Stimulated activated CD8-positive, alpha-beta memory T cell treated with anti-CD3 and anti-CD28 coated beads, Interleukin-7, amount 100 ng/mL, for 48 hours (primary cell): ENCODE measurements at places on chromosomes 12 and 14.

- no peak for DNase-seq
These were observed 444.7 kb upstream of the FBXO33 start for GRCh38 chr14:39876916-39877315.

DNA sequence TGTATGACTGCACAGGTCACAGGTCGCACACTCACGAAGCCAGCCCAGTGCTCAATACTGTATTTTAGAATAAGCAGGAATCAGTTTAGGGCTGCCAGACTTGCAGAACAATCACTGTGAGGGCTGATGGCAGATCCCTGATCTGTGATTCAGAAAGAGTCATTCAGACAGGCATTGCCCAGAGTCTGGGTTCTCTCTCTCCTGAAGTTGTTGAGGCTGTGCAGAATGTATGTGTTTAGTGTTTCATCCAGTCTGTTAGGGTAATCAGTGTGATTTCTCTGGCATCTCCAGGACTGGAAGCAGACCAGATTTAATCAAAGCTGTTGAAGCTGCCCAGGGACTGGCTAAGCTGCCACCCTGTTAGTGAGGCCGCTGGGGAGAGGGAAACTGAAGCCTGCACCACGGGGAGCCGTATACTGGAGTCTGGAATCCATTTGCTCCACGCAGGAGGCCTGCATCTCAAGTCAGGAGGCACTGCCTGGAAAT lies 69.3 kb downstream of the ETV6 start:
- DNase-seq: no peak

GRCh38 chr14:32728976-32729375 lies 209.7 kb upstream of the NPAS3 start:
- DNase-seq: no peak

DNA sequence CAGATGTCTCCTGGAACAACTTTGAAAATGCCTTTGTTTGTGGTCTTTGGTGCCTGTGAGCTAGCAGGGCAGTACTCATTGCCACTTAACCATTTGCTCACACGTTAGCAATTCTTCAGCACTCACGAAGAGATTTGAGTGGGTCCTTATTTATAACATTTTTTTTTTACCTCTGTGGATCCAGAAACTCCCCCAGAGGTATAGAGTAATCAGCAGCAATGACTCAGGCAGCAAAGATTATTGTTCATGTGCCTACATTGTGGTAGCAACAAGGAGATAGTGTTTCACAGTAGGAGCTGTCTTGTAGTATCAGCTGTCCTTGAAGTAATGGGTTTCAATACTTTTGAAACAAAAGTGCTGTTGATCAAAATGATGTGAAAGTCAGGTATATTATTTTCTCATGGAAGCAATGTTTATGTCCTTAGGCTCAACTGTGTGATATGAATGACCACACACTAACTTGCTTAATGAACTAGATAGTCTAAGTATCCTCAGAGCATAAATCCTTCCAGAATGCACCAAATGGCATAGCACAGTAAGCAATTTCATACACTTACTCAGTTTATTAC lies 304.1 kb downstream of the EGLN3 start:
- DNase-seq: no peak

GRCh38 chr12:57341275-57341990 lies 89.4 kb downstream of the R3HDM2 start:
- no peak for DNase-seq

DNA sequence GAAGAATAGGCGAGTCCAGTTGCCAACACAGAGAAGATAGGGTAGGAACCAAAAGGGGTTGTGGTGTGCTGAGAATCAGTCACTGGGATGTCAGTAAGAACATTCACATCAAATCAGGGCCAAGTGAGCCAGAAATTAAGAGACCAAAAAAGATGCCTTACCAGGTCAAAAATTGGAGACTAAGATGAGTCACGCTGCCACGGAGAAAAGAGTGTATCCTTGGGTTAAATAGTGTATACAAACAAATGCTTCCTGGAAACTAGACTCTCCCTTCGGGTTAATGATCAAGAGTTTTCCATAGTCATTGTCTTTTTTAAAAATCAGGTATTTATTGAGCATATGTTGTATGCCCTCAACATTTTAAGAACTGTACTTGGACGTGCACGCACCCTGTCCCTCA lies 45.2 kb upstream of the BAZ1A start:
- no peak for DNase-seq

GRCh38 chr14:68521961-68522509 lies 270.8 kb downstream of the ZFP36L1 start:
- no peak for DNase-seq
